ENCODE measurements at places on chromosomes 12 and 14.

- peak; percentile 86 for DNase-seq
Measured at GRCh38 chr12:52903285-52903854, 1.5 kb downstream of the KRT8 start.

GRCh38 chr12:2151391-2151790 lies 98.6 kb downstream of the CACNA1C start:
- no peak for DNase-seq

- no peak for DNase-seq
Measured at GRCh38 chr14:74504874-74505720, 11.5 kb downstream of the ISCA2 start.

- DNase-seq: no peak
Measured at GRCh38 chr14:38056270-38056669, 151.4 kb upstream of the SSTR1 start.

DNA sequence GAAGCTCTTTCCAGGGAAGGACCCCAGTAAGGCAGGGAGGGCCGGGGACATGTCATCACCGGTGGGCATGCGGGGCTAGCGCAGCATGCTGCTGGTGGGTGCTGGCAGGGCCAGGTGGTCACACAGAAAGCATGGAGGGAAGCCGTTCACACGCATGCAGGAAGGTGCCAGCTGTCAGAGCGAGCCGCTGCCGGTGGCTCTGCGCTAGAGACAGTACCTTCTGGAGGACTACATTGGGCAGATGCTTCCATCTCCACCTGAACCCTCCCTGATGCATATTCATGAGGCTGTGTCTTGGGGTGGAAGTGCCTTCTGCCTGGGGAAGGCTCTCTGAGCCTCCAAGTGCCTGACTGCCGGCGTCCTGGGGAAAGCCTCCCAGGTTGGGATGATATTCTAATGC lies 203.8 kb downstream of the CALM1 start:
- DNase-seq: no peak

DNA sequence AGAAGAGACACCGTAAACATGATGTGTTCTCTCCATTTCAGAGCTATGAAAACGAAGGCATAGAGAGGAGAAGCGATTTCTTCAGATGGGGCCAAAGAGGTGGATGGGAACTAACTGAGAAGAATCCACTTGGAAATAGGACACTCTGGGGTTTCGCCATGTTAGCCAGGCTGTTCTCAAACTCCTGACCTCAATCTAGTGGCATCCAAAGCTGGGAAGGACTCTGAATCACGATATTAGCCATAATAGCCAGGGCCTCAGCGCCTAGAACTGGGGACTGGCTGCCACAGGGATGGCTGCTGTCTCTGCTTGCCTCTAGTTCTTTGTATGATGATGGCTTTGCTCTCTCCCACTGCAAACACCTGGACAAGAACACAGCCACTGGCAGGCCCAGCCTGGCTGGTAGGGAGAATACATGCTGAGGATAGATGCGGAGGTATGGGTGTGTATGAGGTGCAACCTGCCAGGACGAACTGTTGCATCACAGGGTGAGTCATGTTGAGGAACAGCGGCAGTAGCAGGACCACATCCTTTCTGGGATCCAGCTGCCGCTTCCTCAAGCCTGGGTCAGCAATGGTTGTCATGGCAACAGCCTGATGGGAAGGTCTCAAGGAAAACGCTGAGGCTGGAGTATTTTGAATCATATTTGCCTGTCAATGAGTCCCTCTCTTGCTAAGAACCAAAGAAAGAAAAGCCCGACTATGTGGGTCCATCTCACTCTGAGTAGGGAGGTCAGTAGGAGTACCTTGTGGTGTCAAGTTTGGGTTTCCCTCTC lies 31.1 kb downstream of the CCDC177 start:
- no peak for DNase-seq

DNA sequence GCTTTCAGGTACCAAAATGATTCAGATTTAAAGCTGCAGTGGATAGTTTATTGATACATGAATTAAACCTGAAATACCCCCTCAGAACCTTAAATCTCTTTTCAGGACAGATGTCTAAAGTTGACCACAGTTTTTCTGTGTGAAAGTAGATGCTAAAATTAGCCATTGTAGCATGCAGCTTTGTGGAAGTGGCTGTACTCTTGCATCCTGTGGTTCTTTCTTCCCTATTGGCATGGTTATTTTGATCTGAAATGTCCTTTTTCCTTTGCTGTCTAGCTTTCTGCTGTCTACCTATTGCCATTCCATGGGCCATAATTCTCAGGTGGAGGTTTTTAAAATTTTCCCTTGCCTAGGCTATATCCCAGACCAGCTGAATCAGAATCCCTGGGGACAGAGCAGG lies 455.6 kb downstream of the ZFP36L1 start:
- DNase-seq: no peak

DNA sequence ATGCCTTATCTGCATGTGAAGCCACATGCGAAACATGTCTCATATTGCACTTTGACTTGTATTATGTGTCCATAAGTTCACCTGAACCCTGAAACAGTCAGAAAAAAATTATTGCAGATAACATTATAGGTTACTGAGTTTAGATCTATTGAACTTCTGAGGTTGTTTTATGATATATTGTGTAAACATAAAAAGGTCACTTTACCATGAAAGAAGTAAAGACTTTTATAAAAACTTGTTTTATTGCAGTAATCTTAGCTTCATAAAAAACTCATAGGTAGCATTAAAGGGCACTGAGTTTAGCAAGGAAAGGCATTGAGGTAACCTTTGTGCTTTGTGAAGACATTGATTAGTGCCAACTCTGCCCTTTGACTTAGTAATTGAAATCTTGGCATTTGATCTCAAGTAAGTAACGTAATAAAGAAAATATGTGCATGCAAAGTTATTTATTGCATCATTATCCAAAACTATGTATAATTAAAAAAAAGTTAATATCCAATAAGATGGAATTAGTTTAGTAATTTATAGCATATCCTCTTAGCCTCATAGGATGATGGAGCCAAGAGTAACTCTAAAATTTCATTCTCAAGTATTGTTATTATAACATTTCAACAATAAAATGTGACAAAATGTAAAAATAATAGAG lies 313.3 kb upstream of the ATP2B1 start:
- DNase-seq: no peak

GRCh38 chr12:119835068-119835467 lies 42.1 kb downstream of the CIT start:
- DNase-seq: no peak

- no peak for DNase-seq
Measured at GRCh38 chr12:54413284-54414190, 5.5 kb downstream of the ITGA5 start.

DNA sequence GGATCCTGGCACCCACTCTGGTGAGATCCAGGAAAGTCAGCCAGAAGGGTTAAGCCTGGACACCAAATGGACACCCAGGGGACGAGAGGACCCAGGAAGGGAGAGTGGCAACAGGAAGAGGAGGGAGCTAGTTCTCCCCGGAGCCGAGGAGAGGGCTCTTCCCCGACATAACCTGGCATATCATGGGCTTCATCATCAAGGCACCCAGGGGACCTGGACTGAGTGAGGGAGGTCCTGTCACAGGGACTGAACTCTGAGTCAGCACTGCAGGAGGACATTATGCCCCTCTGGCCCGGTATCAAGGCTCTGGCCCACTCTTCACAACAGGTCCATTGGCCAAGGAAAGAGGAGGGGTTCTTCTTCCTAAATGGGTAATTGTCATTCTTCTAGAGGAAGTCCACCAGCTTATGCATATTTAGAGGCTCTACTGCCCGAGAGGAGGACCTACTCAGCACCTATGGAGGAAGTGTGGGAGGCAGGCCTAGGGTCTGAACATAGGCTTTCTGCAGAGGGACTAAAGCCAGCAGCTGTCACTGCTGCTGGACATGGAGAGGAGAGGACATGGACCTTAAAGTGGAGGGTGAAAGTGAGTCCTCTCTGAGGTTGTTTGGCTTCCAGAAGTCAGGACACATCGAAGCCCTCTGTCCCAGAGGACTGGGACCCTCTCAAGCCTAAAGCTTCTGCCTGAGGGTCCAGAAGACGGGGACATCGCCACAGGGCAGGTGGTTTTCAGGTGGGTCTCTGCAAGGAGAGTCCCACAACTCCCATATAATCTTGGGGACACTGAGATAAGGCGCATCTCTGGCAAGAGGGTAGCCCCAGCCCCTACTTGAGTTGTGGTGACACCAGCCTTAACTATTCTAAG lies 18.6 kb downstream of the ISCA2 start:
- DNase-seq: no peak

- no peak for DNase-seq
Measured at GRCh38 chr12:56476972-56477432, 8.6 kb downstream of the SPRYD4 start.

GRCh38 chr12:18340786-18341185 lies 79.5 kb downstream of the PIK3C2G start:
- no peak for DNase-seq

DNA sequence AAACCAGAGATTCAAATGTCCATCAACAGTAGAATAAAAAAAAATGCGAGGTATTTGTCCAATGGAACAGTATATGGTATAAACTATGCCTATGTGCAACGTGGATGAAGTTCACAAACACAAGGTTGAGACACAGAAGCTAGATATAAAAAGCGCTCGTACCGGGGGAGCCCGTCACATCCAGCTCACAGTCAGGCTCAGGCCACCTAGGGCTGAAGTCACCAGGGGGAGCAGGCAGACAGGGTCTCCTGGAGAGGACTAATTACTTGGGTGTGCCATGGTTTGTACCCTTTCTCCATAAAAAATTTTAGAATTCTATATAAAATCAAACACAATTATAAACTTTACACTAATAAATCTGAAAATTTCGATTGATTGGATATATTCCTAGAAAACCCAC lies 13.6 kb downstream of the AHNAK2 start:
- no peak for DNase-seq

DNA sequence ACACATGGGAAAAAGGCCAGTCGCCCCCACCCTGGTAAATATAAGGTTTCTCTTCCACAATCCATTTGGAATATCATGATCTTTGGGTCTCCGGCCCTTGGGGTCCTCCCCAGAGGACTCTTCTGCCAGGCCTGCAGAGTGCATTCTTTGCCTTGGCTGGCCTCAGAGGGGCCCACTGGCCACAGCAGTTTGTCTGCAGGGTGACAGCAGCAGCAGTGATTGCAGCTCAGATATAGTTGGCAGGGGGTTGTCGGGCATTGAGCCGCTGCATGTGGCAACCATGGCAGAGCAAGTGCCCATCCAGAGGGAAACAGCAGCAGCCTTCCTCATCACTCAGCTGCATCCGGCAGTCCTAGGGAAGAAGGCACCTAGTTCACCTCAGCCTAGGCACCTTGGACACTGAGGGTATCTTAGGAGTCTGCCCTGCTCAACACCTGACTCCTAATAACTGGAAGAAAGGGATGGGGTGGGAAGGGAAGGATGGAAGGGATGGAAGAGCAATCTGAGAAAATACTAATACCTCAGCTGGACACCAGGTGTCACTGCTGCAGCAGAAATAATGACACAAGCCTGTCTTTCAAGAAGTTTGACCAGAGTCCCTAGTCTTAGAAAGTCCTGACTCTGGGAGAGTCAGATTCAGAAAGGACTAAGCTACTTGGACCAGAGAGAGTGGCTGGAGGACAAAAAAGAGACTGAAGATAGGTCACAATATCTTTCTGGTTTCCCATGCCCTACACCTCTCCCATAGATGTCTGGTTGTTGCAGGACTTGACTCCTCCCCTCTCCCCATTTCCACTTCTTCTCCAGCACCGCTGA lies 8.9 kb downstream of the AJUBA start:
- no peak for DNase-seq

- DNase-seq: no peak
Measured at GRCh38 chr12:93500667-93501066, 33.4 kb downstream of the MRPL42 start.

DNA sequence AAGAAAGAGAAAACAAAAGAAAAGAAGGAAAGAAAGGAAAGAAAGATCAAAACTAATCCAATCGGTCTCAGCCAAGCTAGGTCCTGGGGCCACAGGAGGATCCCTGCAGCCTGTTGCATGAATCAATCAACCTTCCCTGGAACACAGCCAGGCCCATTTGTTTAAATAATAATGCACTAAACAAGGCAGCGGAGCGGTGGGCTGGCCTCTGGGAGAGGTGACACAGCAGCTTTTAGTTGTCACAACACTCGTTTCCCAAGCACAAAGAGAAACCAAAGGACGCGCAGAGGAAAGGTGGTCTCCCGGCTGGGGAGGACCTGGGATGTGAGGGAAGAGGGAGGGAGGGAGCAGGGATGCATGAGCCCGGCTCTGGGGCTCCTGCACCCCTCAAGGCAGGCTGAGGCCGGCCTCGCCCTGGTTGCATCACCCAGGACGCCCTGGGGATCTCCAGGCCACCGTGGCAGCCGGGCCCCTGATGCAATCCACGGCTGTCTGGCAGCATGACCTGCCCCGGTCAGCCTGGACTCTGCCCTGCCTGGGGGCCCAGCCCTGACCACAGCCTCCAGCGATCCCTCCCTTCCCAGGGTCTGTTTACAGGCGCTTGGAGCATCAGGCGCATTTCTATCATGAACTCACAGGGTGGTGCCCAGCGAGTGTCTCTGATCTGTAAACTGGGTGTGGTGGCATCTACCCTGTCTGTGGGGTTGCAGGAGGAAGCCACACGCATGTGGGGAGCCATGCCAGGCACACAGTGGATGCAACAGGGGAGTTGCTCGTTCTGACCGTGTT lies 32.5 kb downstream of the MMP17 start:
- DNase-seq: peak; percentile 56

DNA sequence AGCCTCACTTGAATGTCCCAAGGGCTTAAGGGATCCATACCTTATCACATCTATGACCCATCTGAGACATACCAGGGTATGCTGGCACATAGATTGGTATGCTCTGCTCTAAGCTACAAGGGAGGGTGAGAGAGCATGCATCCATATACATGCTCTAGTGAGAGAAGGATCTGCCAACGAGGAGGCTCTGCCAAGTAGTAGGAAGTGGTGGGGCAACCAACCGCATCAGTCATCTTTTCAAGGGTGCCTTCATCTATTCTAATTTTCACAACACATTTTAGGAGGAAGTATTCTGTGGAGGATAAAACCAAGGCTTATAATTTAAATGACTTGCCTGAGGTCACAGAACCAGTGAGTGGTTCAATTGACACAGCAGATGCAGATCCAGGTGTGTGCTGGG lies 6.6 kb upstream of the PPM1A start:
- no peak for DNase-seq

GRCh38 chr12:48356041-48356768 lies 5.5 kb upstream of the ZNF641 start:
- no peak for DNase-seq

GRCh38 chr14:73491256-73492042 lies 716 bp downstream of the RIOX1 start:
- DNase-seq: peak; percentile 25

DNA sequence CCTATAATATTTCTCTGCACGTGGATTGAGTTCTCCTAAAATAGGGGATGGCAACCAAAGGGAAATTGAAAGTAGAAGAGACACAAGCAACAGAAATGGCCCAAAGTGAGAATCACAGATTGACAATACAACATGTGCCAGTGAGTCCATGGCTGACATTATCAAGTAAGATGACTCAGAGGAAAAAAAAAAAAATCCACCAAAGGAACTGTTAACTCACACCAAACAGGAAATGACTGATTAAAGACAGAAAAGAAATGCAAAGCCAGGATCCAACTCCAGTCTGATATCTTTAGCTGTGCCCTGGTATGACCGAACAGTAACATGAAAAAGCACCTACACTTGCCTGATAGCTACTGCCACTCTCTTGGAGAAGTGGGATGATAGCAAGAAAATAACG lies 485.0 kb downstream of the PRKD1 start:
- no peak for DNase-seq

- no peak for DNase-seq
Measured at GRCh38 chr12:117321572-117321971, 39.9 kb downstream of the NOS1 start.
